ENCODE measurements at places on chromosomes 11 and 22.

GRCh38 chr11:62444835-62445234, 26.0 kb downstream of the SCGB1A1 start:
- no peak for DNase-seq

- DNase-seq, result no peak
Measured at GRCh38 chr22:31451709-31452571, 37.7 kb downstream of the EIF4ENIF1 start.

GRCh38 chr11:1959786-1960185, 12.7 kb downstream of the MRPL23 start:
- no peak for DNase-seq

- DNase-seq, result no peak
Measured at GRCh38 chr11:123454060-123454651, 24.1 kb downstream of the GRAMD1B start.

DNA sequence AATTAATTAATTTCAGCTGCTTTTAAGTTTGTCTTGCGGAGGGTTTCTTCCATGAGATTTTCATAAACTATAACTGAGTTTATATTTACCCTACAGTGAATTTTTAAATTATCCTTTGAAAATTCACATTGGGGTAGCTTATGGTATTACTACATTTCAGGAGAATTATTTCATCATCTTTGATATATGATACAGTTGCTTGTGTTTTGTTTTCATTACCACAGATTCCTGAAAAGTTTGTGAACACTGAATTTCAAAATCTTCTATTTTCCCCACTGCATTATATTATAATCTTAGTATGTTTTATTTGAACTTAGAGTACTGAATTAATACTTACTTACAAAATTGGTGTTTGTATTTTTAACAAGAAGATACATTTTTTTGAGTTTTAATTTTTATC, 24.4 kb downstream of the METTL15 start:
- no peak for DNase-seq

Measured in activated CD4-positive, CD25-positive, alpha-beta regulatory T cell (primary cell).